ENCODE measurements at places on chromosomes 13 and 19. TPM values are rescaled to one million over a fixed set of nuclear protein-coding genes. Genes with fewer than 3 reads are reported as not detected.
A peak's percentile ranks its signal among the peaks of the same experiment; 100 is the strongest.

DNA sequence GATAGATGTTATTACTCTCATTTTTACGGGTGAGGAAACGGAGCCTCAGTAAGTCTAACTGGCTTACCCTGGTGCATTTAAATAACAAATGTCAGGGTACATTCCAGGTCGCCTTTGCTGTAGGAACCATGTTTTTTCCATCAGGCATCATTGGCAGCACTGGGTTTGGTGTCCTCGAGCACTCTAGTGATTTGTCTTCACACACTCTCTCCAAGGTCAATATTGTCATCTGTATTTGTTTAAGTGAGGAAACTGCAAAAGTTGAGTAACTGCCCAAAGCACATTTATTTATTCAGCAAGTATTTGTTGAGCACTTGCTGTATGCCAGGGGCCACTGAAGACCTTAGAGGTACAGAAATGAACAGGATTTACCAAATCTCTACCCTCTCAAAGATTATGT is 78.6 kb downstream of the DCT start:
- no peak overlapping the region for H3K27ac ChIP-seq
- H3K4me3 ChIP-seq, result no peak overlapping the region
- H3K27me3 ChIP-seq, result no peaks in the 10 kb centered on the region
- H3K36me3 ChIP-seq, result no peaks in the 10 kb centered on the region

DNA sequence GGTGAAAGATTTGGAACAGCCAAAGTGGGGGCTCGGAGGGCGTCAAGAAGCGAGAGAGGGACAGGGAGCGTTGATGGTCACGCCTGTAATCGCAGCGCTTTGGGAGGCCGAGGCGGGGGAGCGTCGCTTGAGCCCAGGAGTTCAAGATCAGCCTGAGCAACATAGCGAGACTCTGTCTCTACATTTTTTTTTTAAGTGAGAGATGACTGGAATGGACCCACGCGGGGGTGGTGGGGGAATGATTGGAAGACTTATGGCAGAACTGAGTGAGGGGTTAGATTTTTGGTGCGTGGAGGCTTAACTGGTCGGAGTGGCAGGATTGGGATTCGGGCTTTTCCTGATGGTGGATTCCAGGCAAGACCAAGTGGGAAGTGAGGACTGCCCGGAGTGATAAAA is 725 bp downstream of the PSMD8 start:
- no peak for DNase-seq
- peaks cover 34% of the 10 kb centered on the region for H3K4me1 ChIP-seq
- H3K27me3 ChIP-seq, result no peaks in the 10 kb centered on the region
- H3K4me3 ChIP-seq, result peak overlapping the region; percentile 93

DNA sequence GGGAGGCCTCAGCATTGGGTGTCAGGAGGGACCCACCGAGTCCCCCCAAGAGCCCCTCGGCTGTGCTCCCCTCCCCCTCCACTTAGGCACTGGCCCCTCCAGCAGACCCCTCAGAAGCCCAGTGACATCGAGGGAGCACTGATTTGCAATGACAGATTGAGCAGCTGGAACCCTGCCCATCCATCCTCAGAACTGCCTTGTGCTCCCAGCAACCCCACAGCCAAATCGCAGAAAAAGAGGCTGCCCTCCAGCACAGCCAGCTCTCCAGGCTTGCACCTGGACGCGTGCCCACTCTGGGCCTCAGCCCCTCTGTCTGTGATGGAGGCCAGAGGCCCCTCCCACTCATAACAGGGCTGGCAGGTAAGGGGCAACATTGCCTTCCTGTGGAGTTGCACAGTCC is 123.2 kb upstream of the VSTM2B start:
- H3K4me1 ChIP-seq, result no peaks in the 10 kb centered on the region
- no peak overlapping the region for H3K4me3 ChIP-seq
- DNase-seq, result no peak
- H3K27ac ChIP-seq, result no peak overlapping the region
- no peaks in the 10 kb centered on the region for H3K36me3 ChIP-seq
- peaks cover 2% of the 10 kb centered on the region for H3K27me3 ChIP-seq

GRCh38 chr13:73129023-73129422 is 70.2 kb downstream of the KLF5 start:
- H3K36me3 ChIP-seq, result no peaks in the 10 kb centered on the region
- H3K27ac ChIP-seq, result no peak overlapping the region
- no peak for DNase-seq
- no peaks in the 10 kb centered on the region for H3K27me3 ChIP-seq
- no peaks in the 10 kb centered on the region for H3K4me1 ChIP-seq

GRCh38 chr19:45249261-45250033 is 1.6 kb upstream of the MARK4 start:
- H3K36me3 ChIP-seq, result peaks cover 2% of the 10 kb centered on the region
- H3K27me3 ChIP-seq, result no peaks in the 10 kb centered on the region
- DNase-seq, result no peak

GRCh38 chr13:46184277-46184699 is 2.3 kb upstream of the LCP1 start:
- H3K36me3 ChIP-seq, result no peaks in the 10 kb centered on the region
- no peaks in the 10 kb centered on the region for H3K27me3 ChIP-seq
- H3K4me3 ChIP-seq, result peak overlapping the region; percentile 21
- DNase-seq, result peak; percentile 64

GRCh38 chr19:31385744-31386143 is 36.5 kb upstream of the TSHZ3 start:
- H3K4me1 ChIP-seq, result no peaks in the 10 kb centered on the region
- no peak for DNase-seq
- no peak overlapping the region for H3K4me3 ChIP-seq
- peaks cover 4% of the 10 kb centered on the region for H3K27me3 ChIP-seq

DNA sequence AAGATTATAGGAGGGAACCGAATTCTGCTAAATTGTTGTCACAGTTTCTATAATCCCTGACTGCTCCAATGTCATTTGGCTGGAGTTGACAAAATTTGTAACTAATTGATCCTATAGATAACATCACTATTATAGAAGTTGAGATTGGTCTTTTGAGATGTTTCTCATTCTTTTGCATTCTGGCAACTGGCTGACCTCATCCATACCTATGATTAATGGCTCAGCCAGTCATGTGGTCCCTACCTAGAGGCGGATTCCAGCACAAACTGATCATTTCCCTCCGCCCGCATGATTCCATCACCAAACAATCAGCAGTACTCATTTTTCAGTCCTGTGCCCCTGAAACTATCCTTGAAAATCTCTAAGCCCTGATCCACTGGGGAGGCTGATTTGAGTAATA is 4.2 kb downstream of the PSG2 start:
- no peak for DNase-seq
- no peaks in the 10 kb centered on the region for H3K4me1 ChIP-seq
- H3K27me3 ChIP-seq, result no peaks in the 10 kb centered on the region

GRCh38 chr13:30984620-30985019 is 52.2 kb downstream of the TEX26 start:
- no peak overlapping the region for H3K27ac ChIP-seq
- DNase-seq, result no peak
- H3K27me3 ChIP-seq, result no peaks in the 10 kb centered on the region
- no peak overlapping the region for H3K4me3 ChIP-seq
- no peaks in the 10 kb centered on the region for H3K36me3 ChIP-seq

- no peaks in the 10 kb centered on the region for H3K4me1 ChIP-seq
- no peaks in the 10 kb centered on the region for H3K36me3 ChIP-seq
- no peak overlapping the region for H3K27ac ChIP-seq
- no peaks in the 10 kb centered on the region for H3K27me3 ChIP-seq
Measured at GRCh38 chr19:19687090-19687489, 18.5 kb downstream of the ZNF101 start.

Gene COMMD6
- 217 TPM for total RNA-seq

Gene GAS6
- total RNA-seq, result 0.52 TPM

Gene RELB
- 91.6 TPM for total RNA-seq

Gene TMEM59L
- total RNA-seq, result 0.27 TPM

All from CD4-positive, alpha-beta T cell (primary cell).